Stimulated activated CD8-positive, alpha-beta memory T cell treated with anti-CD3 and anti-CD28 coated beads, Interleukin-7, amount 100 ng/mL, for 1 hour (primary cell): ENCODE measurements at places on chromosomes 1 and 21.

GRCh38 chr1:169115891-169116585 is 9.5 kb downstream of the ATP1B1 start:
- no peak for DNase-seq

DNA sequence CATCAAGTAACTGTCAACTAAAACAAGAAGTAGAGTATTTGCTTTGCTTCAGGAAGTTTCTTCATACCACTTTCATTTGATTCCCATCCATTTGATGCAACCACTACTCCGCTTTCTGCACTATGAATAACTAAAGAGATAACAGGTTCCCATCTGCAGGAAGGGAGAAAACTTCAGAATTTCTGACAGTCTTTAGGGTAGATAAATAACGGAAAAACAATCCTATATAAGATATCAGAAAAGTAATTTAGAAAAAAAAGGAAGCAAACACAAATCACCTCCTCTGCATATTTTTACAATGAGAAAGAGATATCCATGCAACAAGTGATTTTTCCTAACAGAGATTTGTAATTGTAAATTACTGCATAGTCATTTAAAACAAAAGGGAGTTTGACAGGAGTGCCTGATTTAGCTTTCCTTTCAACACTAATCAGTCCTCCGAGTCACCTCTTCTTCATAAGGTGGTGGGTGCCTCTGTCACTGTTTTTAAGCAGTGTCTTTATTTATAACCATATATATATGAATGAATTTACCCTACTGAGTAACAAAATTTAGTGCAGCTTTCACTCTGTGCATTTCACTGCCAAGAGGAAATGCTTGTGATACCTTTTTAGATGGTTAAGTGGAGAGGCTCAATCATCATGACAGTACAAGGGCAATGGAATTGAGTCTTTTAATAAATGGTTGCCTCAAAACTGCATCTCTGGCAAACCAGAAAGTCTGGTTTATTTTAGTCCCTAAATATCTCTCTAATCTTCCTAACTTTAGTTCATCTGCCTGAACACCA is 1920.4 kb downstream of the MRPL39 start:
- no peak for DNase-seq

- no peak for DNase-seq
These were observed 171.4 kb upstream of the SNX7 start for GRCh38 chr1:98490099-98490498.

GRCh38 chr1:205262731-205263171 is 35.0 kb downstream of the TMCC2 start:
- DNase-seq = no peak

DNA sequence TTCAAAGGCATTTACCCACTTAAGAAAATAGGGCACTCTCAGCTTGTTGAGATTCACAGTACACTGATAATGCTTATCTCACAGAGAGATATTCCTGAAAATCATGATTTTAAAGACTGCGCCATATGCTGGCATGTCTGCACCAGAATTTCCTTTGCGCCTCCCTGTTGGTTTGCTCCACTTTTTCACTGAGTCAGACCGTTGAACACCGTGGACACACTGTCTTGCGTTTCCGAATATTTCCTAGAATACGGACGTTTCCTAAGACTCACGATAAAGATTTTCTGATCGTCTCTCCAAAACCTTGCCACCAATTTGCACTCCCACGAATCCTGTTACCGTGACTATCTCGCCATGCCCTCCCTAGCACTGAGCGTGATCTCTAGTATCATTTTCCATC is 497 bp upstream of the C1orf115 start:
- no peak for DNase-seq

DNA sequence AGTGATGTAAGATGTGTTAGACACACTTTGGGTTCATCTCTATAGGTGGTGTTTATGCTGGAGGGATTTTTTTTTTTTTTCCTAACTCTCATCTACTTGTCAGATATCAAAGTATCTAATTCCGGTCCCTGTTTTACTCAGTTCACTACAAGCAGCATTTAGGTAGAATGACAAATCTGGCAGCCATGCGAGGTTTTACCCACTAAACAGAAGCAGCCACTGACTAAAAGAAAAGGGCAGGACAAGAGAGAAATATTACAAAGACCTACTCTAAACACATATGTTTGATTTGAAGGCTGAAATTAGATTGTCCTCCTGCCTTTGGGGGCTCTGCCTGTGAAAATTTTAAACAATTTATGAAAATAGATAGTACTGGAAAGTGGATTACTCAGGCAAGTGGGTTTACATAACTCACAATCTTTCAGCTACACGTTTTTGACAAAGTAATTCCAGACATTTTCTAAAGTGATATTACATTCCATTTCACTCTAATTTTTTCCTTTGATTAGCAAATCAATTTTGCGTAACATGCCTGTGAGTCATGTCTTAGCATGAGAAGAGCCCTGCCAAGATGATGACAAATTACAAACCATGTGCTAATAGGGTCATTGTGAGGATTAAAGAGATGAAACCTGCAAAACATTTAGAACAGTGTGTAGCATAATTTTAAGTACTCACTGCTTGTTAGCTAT is 172.6 kb downstream of the PLA2G4A start:
- no peak for DNase-seq

GRCh38 chr1:116824631-116825206 is 70.5 kb downstream of the CD2 start:
- no peak for DNase-seq

- DNase-seq = no peak
These were observed at the start of gene APOBEC4 for GRCh38 chr1:183652547-183653461. TSS of gene APOBEC4 (minus strand) at chr1:183653316. CDS start at chr1:183648781, 4,535 bp downstream.

DNA sequence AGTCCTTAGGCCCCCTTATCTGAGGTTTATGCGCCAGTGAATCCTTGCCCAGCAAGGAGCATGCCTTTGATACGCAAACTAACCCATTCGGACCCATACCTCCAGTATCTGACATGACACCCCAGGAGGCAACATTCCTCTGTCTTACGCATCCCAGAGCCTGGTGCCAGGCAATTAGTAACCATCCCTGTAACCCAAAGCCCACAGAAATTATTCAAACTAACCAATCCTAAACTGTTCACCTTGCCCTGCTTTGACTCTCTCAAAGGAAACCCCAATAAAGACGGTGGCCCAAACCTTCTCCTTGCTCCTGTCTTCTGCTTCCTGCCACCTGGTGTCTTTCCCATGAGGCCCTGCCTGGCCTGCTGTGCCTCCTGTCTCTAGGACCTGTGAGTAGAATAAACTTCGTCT is 36.4 kb downstream of the ZNF496 start:
- DNase-seq = no peak

GRCh38 chr1:147771226-147772125 is 11.1 kb upstream of the GJA5 start:
- no peak for DNase-seq

DNA sequence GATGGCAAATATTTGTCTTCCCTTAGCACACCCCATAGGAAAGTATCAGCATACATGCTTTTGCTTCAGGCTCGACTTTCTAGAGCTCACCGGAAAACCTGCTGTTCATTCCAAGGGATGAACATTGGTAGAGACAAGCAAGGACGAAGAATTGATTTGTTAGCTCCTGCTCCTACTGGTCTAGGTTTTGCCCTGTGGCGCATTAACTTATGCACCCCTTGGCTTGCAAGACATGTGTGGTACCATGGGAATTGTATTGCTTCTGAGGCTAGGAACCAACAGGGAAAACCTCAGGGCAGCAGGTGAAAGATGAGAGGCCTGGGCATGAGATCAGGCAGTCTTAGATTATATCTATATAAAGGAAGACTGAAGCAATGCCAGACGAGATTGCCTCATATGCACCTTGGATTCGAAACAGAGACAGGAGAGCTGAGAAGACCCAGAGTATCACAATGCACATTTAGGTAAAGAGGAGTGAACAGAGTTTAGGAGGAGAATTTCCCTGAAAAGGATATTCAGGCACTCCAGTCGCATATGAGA is 771.2 kb upstream of the B3GALT2 start:
- DNase-seq = no peak

DNA sequence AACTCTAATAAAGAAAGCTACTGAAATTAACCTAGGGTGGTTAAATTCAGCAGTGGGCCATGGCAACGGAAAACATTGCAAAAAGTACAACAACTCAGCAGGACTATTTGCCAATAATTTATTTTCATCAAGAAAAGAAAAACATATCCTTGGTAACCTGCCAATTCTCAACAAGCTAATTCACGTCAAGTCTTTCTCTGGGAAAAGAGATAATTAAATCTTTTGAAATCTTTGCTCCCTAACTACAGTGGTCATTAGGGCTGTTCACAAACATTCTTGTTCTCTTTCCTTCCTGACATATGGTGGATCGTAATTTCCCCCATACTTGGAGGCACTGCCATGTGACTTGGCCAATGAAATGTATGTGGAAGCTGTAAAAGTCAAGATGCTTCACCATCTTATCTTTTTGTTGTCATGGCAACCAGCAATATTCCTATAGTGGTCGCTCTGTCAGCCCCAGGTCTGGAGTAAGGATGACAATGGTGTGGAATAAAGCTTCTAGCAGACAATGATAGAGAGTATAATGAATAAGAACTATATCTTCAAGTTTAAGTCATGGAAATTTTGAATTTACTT is 29.6 kb upstream of the ZNF326 start:
- no peak for DNase-seq

GRCh38 chr1:184615301-184615700 is 139.4 kb downstream of the EDEM3 start:
- DNase-seq = no peak

GRCh38 chr1:205660361-205660760 is 19.9 kb downstream of the SLC45A3 start:
- no peak for DNase-seq

DNA sequence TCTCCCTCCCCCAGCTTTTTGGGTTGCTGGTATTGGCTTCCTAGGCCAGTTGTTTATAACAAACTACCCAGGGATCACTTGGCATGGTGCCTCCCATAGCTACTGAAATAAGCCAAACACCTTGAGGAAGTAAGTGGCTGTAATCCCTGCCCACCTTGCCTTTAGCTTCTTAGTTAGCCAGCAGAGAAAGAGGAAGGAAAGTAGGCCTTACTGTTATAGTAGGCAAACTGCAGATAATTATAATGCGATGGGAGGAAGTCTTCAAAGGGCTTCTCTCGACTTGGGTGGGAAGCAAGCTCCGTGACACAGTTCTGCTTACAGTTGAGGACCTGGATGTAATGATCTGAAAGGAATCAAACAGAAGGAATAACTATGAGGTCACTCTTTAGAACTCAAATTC is 8.2 kb downstream of the P3H1 start:
- DNase-seq = no peak

- DNase-seq = no peak
These were observed 19.9 kb downstream of the INSRR start for GRCh38 chr1:156838972-156839371.

DNA sequence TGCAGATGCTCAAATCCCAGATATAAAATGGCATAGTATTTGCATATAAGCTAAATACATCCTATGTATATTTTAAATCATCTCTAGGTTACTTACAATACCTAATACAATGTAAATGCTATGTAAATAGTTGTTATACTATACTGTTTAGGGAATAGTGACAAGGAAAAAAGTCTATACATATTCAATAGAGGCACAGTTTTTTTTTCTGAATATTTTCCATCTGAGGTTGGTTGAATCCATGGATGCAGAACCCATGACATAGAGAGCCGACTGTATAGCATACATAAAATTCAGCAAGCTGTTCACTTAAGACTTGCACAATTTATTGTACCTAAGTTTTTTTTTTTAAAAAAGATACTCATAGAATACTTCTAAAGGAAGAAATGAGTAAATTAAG is 6.5 kb downstream of the TAF13 start:
- DNase-seq = no peak

- no peak for DNase-seq
These were observed 394.8 kb downstream of the PRDM2 start for GRCh38 chr1:14094611-14095400.

DNA sequence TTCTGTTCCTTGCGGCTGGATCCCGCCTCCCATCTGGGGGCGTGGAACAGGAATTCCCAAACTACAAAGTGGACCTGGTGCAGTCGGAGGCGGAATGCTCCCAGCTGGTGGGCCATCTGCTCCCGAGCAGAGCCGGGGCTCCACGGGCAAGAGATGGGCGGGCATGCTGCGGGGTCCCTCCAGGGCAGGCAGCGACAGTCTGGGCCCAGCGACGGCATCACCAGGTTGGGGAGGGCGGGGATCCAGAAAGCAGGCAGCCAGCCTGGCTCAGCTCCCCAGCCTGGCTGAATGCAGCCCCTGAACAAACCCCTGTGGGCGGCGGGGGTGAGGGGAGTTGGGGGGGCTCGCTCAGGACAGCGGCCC is 3.6 kb downstream of the MEGF6 start:
- DNase-seq = no peak

DNA sequence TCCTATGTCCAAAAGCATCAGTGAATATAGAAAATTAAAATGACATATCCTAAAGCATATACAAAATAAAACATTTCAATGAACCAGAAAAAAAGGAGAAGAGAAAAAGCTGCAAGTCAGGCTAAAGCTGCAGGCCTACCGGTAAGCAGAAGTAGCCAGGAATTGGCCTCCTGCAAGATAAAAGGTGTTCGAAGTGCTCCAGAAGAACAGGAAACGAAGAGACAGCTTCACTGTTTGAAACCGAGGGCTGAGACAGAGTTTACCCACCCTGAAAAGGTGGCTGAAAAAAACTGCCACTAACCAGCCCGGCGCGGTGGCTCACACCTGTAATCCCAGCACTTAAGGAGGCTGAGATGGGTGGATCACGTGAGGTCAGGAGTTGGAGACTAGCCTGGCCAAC is 37.4 kb downstream of the NSL1 start:
- DNase-seq = no peak

DNA sequence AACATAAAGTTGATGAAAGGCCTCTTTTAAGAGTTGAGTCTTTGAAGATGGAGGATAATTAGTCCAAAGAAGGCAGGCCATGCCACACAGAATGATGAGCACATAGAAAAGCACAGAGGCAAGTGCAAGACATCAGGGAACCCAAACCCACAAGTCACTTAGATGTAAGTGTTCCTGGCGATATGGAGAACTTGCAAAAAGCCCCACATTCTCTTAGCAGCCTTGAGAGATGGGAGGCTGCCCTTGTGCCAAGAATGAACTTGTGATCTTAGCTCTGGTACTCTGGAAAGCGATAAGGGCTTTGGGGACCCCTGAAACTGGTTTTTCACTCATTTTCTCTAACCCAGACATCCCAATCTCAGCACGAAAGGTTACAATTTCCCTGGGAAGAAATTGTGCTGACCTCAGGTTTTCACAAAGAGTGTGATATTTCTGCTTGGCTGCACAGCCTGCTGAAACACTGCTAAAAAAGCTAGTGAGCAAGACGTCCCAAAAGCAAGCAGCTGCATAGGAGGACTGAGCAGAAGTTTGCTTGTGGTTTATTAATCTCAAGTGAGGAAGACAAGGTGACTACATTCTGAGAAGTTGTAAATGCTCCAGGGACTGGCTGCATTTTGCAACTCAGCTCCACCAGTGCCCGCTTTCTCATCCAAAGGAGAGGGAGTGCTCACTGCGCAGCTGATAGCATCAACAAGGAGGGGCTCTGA is 496.9 kb upstream of the CAMK1G start:
- no peak for DNase-seq

- DNase-seq = no peak
These were observed 128.9 kb upstream of the ADAR start for GRCh38 chr1:154736841-154737240.
